ENCODE measurements at places on chromosomes 4 and X.

DNA sequence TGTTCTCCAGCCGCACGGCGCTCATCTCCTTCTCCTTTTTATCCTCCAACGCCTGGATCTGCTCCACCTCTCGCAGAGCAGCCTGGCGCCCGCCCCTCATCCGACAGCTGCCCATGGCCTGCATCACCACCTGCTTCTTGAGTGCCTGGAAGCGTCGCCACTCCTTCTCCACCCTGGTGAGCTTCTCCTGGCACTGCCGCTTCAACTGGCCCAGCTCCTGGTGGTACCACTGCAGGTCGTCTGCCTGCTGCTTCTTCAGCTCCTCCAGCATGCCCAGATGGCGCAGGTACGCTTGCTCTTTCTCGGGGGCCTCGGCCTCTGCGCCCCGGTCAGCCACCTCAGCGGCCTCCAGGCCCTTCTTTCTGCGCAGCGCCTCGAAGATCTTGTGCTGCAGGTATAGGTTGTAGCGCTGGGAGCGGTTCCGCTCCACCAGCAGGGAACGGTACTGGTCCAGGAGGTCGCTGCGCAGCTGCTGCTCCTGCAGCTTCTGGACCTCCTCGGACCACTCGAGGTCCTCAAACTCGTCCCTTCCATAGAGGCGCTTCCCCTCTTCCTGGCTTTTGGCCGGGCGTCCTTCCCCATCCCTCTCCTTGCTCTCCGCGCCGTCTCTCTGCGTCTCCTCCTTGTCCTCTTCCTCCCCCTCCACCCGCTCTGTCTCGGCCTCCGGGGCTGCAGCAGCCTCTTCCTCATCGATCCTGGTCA, 1.2 kb upstream of the TADA2B start:
- no peak for DNase-seq

GRCh38 chr4:7288751-7289523, 96.6 kb downstream of the SORCS2 start:
- no peak for DNase-seq

DNA sequence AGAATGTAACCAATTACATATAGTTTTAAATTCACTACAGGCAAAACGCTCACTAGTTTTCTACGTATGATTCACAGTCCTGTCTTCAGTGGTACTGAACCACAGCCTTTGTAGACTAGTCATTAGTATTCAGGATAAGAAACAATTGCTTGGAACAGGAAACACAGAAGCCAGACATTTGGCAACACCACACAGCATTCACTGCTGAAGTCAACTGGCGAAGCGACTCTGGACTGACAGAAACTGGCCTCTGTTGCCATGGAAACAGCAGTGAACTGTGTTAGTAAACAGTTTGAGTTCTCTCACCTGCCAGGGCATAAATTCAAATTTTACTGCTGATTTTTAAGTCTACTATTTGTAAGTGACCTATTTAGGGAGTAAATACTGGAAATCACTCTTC, 57.6 kb downstream of the MAPK10 start:
- DNase-seq = no peak

DNA sequence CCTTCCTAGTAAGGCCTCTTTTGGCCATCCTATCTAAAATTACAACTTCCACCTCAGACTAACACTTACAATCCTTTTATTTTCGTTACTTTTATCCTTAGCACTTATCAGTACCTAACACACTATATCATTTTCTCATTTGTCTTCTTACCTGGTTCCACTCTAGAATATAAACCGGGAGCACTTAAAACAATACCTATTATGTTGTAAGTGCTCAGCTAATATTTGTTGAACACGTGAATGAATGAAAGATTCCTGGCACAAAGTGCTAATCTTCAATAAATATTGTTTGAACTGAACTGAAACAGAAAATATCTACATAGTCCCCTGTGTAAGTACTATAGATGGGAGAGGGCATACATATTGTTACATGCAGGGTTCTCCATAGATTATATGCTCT, 14.4 kb downstream of the MGARP start:
- no peak for DNase-seq

- DNase-seq = no peak
Measured at GRCh38 chr4:91681544-91681943, 622.2 kb upstream of the GRID2 start.

DNA sequence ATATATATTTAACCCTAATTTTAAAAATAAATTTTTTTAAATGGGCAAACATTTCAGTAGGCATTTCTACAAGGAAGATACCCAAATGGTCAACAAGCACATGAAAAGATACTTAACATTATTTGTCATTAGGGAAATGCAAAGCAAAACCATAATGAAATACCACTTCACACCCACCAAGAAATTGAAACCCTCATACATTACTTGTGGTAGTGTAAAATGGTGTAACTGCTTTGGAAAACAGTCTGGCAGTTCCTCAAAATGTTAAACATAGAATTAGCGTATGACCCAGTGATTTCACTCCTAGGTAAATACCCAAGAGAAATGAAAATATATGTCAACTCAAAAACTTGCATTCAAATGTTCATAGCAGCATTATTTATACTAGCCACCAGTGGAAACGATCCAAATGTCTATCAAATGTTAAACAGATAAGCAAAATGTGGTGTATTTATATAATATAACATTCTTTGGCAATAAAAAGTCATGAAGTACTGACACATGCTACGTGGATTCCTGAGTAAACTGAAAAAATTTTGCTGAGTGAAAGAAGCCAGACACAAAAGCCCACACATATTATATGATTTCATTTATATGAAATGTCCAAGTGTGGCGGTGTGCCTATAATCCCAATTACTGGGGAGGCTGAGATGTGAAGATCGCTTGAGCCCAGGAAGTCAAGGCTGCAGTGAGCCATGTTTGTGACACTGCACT, 16.6 kb downstream of the TRIM2 start:
- DNase-seq = no peak

DNA sequence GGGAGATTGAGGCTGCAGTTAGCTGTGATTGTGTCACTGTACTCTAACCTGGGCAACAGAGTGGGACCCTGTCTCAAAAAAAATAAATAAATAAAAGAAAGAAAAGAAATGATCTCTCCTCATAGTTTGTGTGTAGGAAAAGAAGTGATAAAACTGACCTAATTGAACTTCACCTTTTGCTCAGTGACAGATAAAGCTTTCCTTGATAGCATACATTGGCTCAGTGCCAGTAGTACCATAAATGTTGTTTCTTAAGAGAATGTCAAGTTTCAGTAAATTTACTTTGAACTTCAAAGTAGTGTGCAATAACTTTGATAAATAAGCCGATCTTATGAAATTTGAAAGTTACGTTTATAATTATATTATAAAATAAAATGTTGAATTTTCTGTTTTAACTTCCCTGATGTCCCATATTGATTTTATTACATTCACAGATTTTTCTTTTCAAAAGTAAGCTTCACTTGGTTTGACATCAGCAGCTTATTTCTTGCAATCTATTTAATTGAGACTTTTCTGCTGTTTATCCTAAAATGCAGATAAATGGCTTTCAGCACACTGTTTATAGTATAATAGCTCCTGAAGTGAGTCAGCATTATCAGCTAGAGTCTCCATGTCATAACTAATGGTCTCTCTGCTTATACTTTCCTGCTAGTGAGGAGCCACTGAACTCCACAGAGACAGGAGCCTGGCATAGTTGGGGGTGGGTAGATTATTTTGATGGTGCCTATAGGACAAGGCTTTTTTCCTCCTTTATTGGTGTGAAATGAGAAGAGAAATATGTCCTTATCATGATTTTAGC, 330.1 kb downstream of the BMPR1B start:
- no peak for DNase-seq

- no peak for DNase-seq
Measured at GRCh38 chr4:155565776-155566175, 100.9 kb upstream of the GUCY1A1 start.

DNA sequence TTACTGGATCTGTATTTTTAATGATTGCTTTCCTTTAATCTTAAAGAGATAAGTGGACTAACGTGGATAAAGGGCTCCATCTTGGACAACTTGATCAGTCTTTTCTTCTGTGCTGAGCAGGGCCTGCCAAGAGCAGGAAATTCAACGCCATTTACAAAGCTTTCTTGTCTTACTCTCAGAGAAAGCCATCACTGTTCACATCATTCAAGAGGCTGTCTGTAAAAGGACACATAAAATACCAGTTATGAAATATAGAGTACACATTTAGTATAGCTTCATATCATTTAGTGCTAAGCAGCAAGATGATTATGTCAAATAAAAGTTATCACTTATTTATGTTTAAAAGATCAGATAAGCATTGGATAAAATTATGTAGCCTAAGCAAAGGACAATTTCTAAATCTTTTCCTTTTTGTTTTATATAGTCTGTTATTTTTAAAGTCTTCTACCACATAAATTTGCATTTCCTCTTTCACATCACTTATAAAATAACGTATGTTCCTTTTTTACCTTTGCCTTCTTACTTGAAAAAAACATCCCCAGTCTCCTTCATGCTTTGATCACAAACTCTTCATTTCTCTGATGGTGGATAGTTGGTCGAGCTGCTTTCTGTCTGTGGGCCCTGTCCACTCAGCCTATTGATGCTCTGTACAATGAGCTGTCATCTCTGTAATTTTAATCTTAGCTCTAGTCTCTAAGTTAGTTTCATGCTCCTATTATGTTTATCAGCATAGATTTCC, 2.1 kb upstream of the CCNG2 start:
- DNase-seq = no peak

DNA sequence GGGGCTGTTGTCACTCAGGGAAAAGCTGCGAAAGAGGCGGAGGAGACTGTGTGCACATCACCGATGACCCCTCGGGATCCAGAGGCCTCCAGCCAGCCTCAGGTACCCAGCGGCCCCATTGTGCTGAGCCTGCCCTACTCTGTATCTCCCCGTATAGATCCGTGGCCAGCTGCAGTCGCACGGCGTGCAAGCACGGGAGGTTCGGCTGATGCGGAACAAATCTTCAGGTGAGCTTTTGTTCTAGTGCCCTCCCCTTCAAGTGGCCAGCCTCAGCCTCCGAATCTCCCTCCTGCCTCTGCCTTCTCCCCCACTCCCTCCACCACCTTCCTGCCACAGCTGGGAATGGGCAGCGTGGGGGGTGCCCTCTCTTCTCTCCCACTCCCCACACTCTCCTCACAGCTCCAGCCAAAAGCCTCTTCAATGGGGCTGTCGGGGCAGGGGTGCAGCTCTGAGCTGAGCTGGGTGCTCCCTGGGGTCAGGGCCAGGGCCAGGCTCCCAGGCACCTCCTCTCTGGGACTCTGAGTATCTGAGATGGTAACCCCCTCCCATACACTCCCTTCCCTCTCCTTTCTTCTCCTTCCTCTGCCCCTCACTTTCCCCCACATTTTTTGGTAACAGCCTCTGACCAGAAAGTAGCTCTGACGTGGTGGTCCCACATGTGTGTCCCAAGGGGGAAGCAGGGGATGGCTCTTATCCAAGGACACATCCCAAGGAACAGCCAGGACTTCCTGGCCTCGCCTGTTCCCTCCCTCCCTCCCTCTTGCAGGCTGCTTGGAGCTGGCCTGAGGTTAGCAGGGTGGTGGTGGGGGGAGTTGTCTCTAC, 20.4 kb upstream of the UBA1 start:
- DNase-seq = no peak

- DNase-seq = no peak
Measured at GRCh38 chrX:131895807-131896206, 127.3 kb upstream of the STK26 start.

GRCh38 chr4:3372264-3372932, 69.4 kb upstream of the HGFAC start:
- no peak for DNase-seq

DNA sequence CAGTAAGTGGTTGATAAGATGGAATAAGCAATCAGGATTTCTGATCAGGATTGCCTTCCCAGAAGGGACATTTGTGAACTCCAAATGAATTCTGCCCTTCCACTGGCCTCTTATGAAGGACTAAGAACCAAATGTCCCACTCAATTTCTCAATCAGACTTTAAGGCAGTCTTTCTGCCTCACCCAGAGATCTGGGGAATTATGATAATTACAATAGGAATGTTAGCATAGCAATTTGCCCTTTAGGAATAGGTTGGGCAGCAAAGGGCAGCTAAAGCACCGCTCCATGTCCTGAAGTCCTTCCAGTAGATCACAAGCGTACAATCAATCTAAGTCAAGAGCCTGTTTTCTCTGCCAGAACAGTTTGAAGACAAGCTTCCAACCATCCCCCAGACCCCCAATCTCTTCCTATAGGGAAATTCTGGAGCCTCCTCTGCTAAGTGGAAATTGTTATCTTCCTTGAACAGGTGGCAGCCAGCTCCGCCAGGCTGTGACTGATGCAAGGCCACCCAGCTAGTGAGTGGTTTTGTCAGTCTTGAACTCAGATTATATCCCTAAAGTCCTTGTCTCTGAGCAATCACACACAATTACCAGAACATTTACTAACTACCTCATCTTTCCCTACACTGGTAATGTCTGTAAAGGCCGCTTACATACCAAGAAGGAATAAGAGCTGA, 18.6 kb downstream of the NKX3-2 start:
- no peak for DNase-seq
